Calu3 (cell line): ENCODE measurements at places on chromosomes 3 and 15.

GRCh38 chr3:80114694-80115093, 346.9 kb upstream of the ROBO1 start:
- no peak for DNase-seq

GRCh38 chr3:183766745-183767606, 58.4 kb downstream of the MAP6D1 start:
- peak; percentile 89 for DNase-seq

GRCh38 chr3:84184937-84185336, 773.9 kb upstream of the CADM2 start:
- no peak for DNase-seq

- DNase-seq = no peak
Measured at GRCh38 chr3:30657914-30658313, 51.5 kb downstream of the TGFBR2 start.

DNA sequence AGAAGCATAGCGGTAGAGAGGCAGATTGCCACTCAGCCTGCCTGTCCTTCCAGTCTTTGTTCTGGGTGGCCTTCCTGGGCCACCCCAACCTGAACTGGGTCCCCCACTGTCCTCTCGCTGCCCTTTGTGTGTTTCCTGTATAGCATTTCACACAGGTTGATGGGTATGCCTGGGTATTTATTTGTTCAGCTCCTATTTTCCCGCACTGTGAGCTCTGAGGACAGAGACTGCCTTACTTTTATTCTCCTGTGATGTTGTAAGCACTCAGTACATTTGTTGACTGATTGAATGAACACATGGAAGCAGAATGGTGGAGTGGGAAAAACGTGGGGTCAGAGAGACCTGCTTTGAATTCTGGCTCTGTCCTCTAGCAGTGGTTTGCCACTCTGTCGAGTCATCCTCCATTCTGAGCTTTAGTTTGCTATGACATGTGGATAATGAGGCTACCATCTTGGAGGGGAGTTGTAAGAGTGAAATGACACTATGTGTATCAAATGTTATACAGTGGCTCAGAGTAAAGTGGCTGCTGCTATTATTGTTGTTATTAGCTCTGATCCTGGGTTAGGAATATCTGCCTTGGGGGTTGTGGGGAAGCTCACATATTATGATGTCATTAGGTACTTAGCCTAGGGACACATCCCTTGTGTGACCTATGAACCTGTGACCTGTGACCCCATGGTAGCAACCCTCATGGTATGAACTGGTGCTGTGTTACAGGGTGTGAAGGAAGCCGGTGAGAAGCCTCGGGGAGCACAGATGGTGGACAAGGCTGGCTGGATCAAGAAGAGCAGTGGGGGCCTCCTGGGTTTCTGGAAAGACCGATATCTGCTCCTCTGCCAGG, 6.4 kb downstream of the PLEKHO2 start:
- no peak for DNase-seq

GRCh38 chr15:82532383-82532990, 7.8 kb downstream of the RPS17 start:
- no peak for DNase-seq

GRCh38 chr3:13277860-13278531, 142.1 kb downstream of the NUP210 start:
- DNase-seq = no peak

- DNase-seq = no peak
Measured at GRCh38 chr15:70580286-70580685, 183.1 kb downstream of the UACA start.

DNA sequence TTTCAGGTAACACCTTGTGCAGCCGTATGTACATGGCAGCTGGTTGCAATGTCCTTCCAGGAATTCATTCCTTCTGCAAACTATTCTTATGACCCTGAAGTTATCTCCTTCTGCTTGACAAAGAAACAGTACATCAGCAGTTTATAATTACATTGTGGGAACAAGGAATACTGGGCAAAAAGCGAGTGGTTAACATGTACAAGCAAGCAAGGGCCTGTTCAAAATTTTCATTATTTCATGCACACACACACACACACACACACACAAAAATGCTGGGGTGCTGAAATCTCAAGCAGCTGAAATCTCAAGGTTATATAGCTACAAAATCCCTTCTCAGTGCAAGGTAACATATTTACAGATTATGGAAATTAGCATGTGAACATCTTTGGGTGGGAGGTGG, 30.7 kb downstream of the GTPBP8 start:
- DNase-seq = no peak

DNA sequence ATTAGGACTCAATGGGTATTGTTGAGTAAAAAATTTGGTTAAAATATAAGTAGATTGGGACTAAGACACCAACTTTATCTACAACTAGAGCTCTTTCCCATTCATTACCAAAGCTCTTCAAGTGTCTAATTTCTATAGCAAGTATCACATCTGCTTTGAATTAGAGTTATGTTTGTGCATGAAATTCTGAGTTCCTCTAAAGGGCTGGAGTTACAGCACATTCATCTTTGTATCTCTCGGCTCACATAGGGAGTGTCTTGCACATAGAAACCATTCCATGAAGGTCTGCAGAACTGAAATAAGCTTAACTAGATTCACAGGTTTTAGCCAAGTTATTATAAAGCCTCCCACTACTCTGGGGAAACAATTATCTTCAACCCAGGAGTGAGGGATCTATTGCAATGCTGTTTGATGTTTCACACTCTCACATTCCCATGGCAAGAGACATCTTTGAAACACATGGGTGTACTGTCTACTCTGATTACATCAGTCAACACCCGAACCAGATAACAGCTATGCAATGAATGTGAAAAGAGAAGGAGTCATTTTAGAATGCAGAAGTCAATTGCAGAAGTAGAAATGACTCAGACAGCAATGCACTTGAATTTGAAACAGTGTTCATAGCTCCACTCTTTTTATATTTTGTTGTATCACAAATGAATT, 93.1 kb upstream of the KBTBD8 start:
- no peak for DNase-seq

GRCh38 chr3:187484547-187485295, 116.5 kb downstream of the RTP4 start:
- DNase-seq = no peak

GRCh38 chr15:61336026-61336638, 107.0 kb upstream of the RORA start:
- DNase-seq = no peak

- no peak for DNase-seq
Measured at GRCh38 chr15:27054426-27054825, 83.4 kb downstream of the GABRG3 start.

- DNase-seq = no peak
Measured at GRCh38 chr15:81905889-81906288, 139.9 kb downstream of the MEX3B start.

DNA sequence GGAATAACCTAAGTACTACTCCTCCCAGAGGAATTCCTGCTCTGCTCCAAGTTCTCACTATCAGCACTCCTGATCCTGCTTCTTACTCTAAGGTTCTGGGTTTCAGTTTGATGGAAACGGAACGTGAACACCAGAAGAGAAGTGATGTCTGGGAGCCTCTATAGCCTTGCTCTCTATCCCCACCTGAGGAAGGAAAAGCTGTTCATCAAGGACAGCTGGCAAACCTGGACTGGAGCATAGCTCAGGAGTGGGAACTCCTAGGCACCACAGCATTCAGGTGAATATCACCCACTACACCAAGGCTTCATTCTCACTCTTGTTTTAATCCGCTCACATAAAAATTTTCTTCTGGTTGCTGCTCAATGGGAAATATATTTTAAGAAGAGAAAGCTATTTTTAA, 13.0 kb upstream of the CADPS start:
- no peak for DNase-seq

- no peak for DNase-seq
Measured at GRCh38 chr3:12897381-12898289, 56.3 kb upstream of the RPL32 start.

GRCh38 chr15:42413920-42414319, 54.6 kb downstream of the CAPN3 start:
- DNase-seq = no peak

DNA sequence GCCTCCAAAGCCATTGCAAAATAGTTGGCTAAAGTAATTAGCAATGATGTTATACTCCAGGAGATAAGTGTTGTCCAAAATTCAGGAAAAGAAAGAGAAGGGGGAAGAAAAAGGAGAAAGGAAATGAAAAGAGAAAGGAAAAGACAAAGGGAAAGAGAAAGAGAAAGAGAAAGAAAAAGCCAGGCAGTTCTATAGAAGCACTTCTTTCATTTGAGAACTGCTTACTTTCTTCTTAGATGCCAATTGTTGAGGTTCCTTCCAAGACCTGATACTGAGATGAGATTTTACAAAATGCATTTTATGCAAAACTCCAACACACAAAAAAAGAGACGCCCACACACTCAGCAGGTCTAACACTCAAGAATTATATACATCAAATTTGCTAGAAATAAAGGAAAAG, 298.4 kb downstream of the KCNH8 start:
- DNase-seq = no peak

- DNase-seq = no peak
Measured at GRCh38 chr3:146834917-146835316, 229.8 kb upstream of the PLSCR5 start.

- DNase-seq = no peak
Measured at GRCh38 chr3:155244699-155245098, 48.8 kb downstream of the STRIT1 start.

DNA sequence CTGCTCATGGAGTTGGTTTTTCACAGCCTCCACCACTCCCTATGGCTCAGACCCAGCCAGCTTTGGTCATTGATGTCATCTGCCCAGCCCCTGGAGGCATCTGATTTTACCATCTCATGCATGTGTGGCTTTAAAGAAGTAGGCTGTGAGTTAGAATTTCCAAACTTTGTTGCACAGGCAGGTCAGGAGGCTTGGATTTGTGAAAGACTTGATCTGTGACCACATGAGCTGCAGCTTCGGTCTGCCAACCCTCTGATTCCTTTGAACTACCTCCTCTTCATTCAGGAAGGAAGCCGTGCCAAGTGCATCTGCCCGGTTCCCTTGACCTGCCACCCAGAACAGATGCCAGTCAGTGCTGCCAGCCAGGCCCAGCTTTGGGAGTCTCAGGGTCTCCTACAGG, 9.2 kb downstream of the CTXND1 start:
- DNase-seq = no peak

DNA sequence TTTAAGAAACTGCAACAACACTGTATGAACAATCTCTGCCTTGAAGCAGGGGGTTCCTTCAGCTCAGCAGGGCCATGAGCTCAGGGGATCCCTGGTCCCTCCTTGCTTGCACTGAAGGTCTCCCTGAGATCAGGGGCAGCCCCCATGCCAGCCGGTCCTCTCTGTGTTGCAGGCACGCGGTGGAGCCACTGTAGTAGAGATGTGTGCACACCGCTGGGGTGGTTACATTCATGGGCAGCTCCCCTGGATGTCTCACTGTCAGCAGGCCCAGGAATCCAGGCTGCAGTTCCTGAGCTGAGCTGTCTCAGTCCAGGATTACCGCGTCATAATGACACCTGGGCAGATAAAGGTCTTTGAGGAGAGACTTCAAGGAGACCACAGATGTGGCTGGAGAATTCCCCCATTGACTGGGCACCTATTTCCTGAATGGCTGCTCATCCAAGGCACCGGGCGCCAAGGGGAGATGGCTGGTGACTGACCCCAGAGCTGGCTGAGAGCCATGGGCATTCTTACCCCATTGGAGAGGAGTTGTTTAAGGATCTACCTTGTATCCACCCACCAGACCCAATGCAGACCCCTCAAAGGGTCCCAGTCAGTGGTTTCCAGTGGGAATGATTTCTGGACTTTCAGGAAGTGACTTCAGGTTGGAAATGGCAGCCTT, 10.4 kb upstream of the KLF13 start:
- no peak for DNase-seq

- DNase-seq = no peak
Measured at GRCh38 chr3:70631716-70632307, 319.4 kb upstream of the MDFIC2 start.

DNA sequence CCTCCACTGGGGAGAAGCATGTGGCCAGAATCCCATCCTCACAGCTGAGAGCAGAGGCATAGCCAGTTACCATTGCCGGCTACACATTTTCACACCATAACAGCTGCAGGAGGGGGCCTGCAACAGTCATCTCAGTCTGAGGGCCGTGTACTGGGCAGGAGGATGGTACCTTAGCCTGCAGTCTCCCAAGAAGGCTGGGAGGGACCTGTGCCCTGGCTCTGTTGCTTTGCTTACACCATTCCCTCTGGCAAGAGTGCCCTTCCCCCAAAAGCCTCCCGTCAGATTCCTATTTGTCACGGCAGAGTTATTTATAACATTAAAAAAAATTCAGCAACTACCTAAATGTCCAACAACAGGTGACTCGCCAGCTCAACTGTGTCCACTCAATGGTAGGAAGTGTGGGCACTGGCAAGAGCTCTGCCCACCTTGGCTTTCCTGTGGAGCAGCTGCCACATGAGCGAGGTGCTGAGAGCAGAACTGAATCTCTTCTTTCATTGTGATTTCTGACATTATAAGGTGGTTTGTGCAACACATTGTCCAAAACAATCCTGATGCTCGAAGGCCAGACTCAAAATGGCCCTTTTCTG, 4.4 kb downstream of the CAMKV start:
- no peak for DNase-seq

GRCh38 chr3:84755860-84756259, 202.9 kb upstream of the CADM2 start:
- no peak for DNase-seq

- peak; percentile 69 for DNase-seq
Measured at GRCh38 chr3:33717616-33717865, 513 bp downstream of the CLASP2 start.

- peak; percentile 10 for DNase-seq
Measured at GRCh38 chr3:5787861-5788488, 600.5 kb downstream of the EDEM1 start.

GRCh38 chr15:41930221-41930866, 36.5 kb upstream of the SPTBN5 start:
- DNase-seq = no peak

DNA sequence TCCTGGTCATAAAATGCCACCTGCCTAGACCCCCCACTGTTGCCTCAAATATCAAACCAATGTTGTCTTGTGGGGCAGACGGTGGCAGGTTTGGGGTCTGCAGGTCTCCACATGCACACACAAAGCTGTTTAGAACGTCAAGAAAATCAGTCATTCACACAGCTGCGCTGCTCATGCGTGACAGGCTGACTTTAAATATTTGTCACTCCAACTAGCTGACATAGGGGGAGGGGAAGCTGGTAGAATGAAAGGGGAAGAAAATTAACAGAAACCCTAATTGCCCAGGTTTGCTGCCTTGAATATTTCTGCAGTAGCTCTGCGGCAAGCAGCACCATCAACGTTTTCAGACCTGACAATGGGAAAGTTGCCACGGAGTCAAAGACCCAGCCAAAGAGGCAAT, 201.8 kb downstream of the ABHD5 start:
- DNase-seq = no peak
